ENCODE measurements at places on chromosomes 4 and X.
A peak's percentile ranks its signal among the peaks of the same experiment; 100 is the strongest.

DNA sequence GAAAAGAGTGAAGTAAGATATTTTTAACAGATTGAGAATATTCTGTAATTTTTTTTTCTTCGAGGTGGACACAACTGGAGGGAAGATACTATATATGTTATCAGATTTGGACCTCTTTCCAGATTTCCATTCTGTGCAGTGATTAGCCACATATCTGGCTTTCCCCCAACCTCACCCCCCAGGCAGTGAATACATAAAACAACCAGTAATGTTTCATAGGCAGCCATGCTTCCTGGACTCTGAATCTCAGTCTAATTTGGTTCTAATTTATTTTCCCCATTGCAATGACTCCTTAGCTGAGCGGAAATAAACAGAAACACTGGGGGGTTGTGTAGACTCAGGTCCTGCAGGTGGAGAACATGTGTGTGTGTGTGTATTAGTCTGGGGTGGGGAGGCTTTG is 226.5 kb downstream of the FBXW7 start:
- DNase-seq: no peak

GRCh38 chr4:30952526-30953219 is 232.5 kb downstream of the PCDH7 start:
- no peak for DNase-seq

GRCh38 chr4:55157559-55158277 is 32.3 kb upstream of the KDR start:
- no peak for DNase-seq

DNA sequence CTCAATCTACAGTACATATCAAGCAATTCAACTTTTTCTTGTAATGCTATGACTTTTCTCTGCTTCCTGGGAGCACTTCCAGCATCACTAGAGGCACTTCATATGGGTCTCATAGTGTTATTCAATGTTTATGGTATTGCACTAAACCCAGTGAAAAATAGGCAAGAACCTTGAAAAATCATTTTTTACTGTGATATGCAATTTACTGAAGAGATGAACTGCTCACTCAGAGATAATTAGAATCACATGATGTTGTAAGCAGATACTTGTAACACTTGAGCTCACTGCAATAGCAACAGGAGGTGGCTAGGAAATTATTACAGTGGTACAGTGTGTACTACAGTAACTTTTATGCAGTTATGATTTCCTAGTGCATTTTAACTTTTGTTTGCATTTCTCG is 93.3 kb downstream of the RASGEF1B start:
- no peak for DNase-seq

- no peak for DNase-seq
Measured at GRCh38 chr4:160611181-160611580, 1508.3 kb downstream of the RAPGEF2 start.

GRCh38 chrX:15349046-15349445 is 13.7 kb upstream of the PIGA start:
- peak; percentile 5 for DNase-seq

GRCh38 chr4:48212165-48212564 is 57.5 kb downstream of the TEC start:
- no peak for DNase-seq

- DNase-seq: no peak
Measured at GRCh38 chr4:84482564-84483563, 16.2 kb downstream of the NKX6-1 start.

DNA sequence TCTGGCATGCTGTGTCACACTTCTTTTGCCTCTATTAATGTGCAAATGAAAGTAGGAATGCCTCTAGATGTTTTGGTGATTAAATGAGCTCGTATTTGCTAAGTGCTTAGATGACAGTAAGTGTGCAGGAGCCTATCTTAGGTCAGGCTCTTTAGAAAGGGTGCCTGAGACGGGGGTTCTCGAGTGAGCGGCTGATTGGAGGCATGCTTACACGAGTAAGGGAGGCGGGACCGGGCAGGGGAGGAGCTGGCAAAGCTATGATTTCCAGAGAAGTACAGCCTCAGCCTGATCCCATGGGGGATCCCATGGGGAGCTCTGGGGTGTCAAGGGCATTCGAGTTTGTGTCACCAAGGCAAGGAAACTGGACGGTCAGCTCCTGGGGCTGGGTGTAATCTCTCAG is 44.8 kb downstream of the CLDN34 start:
- no peak for DNase-seq

DNA sequence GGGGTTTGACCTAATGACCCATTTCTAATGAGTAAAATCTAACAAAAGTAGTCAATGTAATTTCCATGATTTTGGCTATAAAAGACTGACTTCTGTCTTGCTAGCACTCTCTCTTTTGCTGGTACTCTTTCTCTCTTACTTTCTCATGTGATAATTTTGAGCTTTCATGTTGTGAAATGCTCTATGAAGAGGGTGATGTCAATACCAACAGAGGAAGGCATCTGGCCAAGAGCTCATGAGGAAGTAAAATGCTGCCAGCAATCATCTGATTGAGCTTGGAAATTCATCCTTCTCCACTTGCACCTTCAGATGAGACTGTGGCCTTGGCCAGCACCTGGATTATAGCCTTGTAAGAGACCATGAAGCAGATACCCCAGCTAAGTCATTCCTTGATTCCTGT is 347.7 kb downstream of the HS3ST1 start:
- no peak for DNase-seq

GRCh38 chrX:39954851-39955250 is 142.9 kb downstream of the BCOR start:
- no peak for DNase-seq

GRCh38 chrX:31545191-31545590 is 473.4 kb upstream of the FTHL17 start:
- no peak for DNase-seq

DNA sequence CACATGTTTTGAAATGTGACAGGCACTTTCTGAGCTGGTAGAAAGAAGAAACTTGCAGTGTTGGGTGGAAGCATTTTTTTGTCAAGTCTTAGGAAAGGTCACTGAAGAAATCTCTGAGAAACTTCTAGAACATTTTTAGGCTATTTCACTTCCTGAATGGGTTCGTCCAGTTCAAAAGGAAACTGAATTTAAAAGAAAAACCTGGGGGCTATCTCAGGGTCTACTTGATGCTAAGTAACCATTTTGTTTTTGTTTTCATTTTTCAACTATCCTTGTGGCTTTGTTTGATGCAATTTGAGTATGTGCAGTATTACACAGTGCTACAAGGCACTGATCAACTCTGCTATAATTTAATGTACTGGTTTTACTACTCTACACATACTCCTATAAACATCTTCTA is 34.0 kb upstream of the AMOT start:
- DNase-seq: no peak

- no peak for DNase-seq
Measured at GRCh38 chrX:78822157-78822690, 74.7 kb downstream of the LPAR4 start.

GRCh38 chr4:20625426-20625825 is 74.8 kb upstream of the PACRGL start:
- peak; percentile 17 for DNase-seq

DNA sequence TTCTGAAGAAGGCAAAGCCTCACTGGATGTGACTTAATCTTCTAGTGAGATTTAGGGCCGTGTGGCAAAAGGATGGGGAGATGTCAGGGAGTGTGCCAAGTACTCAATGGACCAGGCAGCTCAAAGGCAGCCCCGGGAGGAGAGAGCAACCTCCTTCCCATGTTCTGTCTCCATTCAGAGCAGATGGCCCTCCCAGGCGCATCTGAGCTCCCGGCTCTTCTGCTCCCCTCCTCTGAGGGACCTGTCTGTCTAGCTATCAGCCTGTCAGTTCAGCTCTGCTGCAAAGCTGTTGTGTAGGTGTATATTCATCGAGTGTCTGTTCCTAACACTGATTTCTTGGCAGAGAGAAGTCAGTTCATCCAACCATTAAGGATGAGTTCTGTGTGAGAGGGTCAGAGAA is 10.9 kb upstream of the PORCN start:
- no peak for DNase-seq

- no peak for DNase-seq
Measured at GRCh38 chr4:76790377-76790776, 107.6 kb downstream of the SOWAHB start.

DNA sequence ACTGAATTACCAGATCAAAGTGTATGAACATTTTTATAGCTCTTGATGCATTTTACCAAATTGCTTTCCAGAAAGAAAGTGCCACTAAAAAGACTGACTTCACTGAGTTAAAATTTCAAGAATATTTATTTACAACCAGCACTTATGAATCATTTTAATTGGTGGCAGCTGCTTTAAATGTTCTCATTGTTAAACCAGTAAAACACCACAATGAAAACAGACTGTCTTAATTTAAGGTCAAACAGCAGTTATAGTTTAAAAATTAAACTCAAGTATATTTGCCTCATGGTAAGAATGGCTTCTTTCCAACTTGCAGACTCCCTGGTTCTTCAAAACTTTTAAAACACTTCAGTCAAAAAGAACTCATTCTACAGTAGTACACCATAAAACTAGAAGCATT is 36.9 kb downstream of the AMMECR1 start:
- DNase-seq: no peak

GRCh38 chrX:38500866-38501265 is 60.5 kb upstream of the TSPAN7 start:
- peak; percentile 0 for DNase-seq

- peak; percentile 25 for DNase-seq
Measured at GRCh38 chr4:80921441-80921840, 109.1 kb upstream of the BMP3 start.

- peak; percentile 1 for DNase-seq
Measured at GRCh38 chrX:35890699-35891098, 28.8 kb upstream of the CFAP47 start.

- no peak for DNase-seq
Measured at GRCh38 chr4:139540161-139540560, 15.9 kb downstream of the SETD7 start.

DNA sequence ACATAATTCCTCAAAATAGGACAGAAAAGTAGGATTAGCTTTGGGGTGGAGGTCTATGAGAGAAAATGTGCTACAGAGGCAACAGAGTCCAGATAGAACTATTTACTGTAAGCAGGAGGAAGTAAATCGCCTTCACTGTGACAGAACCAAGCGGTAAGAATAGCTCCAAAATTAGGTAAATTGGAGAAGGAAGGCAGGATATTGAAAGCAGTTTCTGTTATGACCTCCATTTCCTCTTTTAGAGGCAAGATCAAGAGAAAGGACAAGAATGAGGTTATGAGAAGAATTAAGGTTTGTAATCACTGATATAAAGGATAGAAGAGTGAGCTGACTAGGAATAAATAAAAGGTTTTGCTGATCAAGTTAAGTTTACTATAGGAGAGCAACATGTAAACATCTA is 44.1 kb upstream of the NEUROG2 start:
- DNase-seq: no peak

DNA sequence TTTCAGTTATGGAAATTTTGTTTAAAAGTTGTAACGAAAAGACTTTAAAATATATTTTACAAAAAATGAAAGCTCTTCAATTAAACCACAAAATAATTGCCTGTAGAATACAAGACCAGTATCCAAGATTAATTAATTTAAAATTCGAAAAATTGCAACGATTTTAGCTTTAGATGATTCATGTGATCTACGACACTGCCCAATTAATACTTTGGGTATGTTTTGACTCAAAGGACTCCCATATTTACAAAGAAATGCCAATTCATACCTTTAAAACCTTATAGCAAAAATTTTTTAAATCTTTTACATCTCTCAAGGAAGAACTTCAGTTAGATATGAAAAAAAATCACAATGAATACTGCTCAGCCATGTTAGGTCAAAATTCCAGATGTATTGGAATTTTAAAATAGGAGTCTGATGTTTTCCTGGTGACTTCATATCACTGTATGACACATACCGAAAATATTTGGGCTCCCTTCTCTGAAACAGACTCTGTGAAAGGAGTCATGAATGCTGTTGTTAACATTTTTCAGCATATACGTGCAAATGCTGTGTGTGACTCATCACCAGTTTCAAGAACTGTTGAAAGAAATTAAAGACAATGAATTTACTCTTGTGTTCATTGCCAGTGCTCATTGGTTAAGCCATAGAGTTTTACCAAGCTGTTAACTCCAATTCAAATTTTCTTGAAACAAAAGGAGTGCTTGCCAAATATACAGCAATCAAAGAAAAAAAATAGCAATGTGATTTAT is 13.8 kb upstream of the SMS start:
- DNase-seq: peak; percentile 94

DNA sequence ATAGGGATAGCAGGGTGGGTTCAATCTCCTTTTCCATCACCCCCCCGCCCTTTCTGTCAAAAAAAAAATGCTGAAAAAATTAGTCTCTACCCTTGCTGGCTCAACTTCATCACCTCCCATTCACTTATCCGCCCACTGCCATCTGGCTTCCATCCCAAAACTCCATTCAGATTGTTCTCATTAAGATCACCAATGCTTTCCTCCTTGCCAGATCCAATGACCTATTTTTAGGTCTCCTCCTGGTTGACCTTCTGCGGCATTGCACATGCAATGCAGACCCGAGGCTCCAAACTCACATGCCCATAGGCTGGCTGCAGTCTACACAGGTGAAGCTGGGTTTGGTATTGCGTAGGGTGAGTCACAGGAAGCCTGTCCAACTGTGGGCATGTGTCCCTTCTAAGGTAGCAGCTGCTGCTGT is 21.1 kb upstream of the STIM2 start:
- peak; percentile 16 for DNase-seq

DNA sequence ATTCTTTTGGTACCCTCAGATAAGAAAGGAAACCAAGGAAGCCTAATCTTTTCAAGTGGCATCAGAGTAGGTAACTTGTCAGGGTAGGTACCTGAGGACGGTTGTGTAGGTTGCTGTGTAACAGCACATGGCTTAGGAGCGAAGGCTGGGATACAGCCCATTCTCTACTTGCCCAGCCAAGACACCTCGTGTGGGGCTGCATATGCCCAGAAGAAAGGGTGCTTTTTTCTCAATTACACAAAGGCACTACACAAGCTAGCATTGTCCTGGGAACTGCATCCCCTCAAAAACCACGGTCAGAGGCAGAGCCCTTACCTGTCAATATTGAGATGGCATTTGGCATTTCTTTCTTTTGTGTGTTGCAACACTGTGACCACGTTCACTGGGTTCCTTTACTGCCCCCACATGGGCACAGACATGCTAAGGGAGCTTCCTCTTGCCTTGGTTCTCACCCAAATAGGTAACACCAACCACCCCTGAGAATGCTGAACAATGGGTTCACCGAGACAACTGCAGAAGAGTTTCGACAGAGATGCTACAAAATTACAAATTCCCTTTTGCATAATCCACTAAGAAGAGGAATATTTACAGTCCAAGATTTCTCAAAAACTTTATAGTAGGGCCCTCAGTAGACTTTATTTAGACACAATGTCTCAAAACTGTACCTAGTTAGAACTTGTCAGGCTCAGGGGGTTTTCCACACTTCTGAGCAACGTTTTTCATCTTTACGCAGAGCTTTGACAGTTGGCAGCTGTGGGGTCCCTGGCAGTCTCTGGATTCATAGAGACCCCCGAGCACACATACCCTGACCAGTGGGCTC is 35.8 kb upstream of the TNIP3 start:
- DNase-seq: no peak

DNA sequence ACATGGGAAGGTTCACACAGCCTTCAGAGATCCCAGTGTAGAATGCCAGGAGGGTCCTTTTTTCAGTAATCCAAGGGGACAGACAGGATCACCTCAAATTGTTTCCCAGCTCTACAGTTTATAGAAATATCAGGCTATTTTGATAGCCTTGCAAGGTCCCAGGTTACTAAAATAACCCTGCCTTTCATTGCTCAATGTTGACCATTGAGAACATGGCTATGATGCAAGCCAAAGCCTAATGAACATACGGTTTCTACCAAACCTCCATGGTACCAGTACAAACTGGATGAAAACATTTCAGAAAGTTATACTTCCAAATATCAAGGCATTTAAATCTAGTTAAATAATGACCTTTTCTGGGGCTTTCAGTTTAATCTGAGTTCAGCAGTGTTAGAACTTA is 151.5 kb downstream of the PLS3 start:
- DNase-seq: no peak

- no peak for DNase-seq
Measured at GRCh38 chrX:71626576-71626975, 8.3 kb upstream of the CXCR3 start.

Measured in foreskin keratinocyte (primary cell).